Left lung (tissue), 14 donors: ENCODE measurements at places on chromosomes 6 and 20. TPM values are rescaled to one million over a fixed set of nuclear protein-coding genes. Genes with fewer than 3 reads are reported as not detected.

GRCh38 chr20:45036044-45036755, 64.7 kb downstream of the KCNS1 start:
- DNase-seq, result no peak

GRCh38 chr20:7841971-7842310, 98.3 kb downstream of the HAO1 start:
- DNase-seq, result no peak

DNA sequence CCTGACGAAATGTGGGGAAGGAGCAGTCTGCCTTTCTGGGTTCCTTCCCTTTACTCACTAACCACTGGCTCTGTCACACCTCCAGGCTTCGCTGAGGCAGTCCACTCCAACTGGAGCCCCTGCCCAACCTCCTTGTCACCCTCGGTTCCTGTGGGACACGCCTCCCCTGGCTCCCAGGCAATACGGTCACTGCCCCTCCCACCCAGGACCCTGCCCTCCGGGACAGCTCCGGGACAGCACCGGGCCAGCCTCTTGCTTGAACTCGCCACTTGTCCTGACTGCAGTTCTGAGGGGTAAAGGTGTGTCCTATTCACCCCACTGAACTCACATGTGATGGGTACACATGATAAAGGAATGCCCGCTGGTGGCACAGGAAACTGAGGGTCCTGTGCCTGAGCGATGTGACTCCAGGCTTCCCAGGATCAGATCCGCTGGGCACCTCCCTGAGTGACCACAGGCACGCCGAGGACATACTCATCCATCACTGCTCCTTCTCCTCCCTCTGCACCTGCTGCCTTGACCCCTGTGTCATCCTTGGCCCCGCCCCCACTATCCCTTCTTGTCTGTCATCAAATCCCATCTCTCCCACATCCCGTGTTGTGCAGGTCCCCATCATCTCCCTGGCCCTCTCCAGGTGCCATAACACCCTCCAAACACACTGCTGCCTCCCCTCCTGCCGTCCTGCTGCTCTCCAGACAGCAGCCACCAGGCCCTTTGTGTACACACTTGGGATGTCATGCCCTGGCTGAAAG, 7.9 kb downstream of the SDCBP2 start:
- DNase-seq, result no peak

GRCh38 chr6:144065213-144065660, 30.1 kb downstream of the SF3B5 start:
- peak; percentile 10 for DNase-seq

GRCh38 chr6:108321253-108321747, 26.4 kb downstream of the AFG1L start:
- DNase-seq, result peak; percentile 40

DNA sequence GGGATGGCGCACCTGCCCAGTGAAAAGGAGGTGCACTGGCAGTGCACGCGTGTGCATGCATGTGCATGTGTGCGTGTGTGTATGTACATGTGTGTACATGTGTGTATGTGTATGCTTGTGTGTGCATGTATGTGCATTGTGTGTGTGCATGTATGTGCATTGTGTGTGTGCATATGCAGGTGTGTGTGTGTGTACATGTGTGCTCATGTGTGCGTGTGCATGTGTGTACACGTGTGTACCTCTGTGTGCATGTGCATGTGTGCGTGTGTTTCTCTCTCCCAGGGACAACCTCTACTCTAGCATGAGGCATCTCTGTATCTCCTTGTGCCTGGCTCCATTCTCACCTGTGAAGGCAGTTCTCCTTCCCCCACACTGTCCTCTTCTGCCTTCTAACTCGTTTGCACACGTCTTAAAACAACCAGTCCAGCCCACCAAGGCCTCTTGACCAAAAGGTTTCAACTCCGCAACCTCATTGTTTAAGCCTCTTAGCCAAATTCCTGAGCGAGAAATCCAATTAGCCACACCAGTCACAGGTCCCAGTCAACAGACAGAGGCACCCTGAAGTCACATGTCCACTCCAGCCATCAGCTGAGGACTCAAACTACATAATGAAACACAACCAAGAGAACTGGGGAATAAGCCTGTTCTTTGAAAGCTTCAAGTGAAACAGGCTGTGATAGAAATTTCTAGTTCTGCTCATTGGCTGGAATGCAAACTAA, 103.5 kb upstream of the PTPRT start:
- DNase-seq, result no peak

GRCh38 chr6:95658886-95659285, 81.6 kb downstream of the MANEA start:
- no peak for DNase-seq

GRCh38 chr6:125844989-125845388, 54.2 kb downstream of the NCOA7 start:
- DNase-seq, result no peak

DNA sequence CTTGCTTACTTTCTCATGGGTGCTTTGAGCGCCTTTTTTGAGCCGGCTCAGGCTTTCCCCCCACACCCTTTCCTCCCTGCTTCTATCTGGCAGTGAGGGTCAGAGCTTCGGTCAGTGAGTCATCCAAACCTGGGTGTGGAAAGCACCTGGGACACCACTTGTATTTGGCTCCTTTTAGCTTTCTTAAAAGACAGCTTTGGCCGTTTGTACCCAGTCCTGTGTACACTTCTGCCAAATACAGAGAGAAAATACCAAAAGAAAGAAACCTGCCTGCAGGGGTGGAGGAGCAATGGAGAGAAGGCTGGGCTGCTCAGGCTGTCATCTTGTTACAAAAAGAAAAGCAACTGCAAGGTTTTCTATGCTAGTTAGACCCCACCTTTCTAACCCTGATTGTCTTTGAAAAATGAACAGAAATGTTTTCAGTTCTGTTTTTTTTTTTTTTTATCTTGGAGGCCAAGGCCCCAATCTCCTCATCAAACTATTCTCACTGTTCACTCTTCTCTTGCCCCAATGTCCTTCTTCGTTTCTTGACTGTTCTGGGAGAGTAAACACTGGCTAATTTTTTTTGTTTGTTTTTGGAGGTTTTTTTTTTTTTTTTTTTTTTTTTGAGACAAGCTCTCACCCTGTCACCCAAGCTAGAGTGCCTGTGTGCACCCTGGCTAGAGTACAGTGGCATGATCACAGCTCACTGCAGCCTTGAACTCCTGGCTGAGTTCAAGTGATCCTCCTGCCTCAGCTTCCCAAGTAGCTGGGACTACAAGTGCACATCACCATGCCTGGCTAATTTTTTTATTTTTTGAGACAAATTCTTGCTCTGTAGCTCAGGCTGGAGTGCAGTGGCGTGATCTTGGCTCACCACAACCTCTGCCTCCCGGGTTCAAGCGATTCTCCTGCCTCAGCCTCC, 76.4 kb downstream of the SSR1 start:
- peak; percentile 35 for DNase-seq

DNA sequence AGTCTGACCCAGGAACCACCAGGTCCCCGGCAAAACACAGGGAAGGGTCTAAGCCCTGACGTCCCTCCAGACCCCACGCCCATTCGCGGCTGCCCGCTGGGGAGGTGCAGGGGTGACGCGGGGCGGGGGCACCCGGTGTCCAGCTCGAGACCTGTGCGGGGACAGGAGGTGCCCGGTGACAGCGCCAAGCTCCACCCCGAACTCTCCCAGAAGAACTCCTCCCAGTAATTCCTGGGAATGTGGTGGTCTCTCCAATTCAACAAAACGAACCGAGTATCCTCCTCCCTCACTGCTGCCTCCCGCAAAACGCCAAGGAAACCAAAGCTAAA, 164.1 kb upstream of the PDE10A start:
- DNase-seq, result no peak

The NOX3 gene
- total RNA-seq, result not detected

The PRND gene
- not detected for total RNA-seq

The TRIM38 gene
- 13.1 TPM for total RNA-seq

The PRRC2A gene
- 151 TPM for total RNA-seq
